ENCODE measurements at places on chromosomes 1 and 21.

DNA sequence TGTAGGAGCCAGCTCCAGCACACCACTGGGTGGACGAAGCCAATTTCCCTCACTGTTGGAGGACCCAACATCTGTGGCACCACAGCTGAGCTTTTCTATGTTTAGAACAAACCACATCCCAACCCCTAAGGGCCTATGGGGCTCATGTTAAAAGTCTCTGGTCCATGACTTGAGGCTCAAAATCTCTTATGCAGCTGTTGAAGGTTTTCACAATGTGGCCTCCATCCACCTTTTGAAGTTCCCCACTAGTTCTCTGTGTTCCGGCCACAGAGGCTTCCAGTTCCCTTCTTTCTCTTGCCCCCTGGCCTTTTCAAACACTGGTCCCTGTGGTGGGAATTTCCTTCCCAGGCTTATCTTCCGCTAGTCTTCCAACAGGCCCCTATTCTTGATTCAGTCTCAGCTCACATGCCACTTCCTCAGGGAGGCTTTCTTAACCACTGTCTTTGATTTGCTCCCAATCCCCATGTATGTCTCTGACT is 3.9 kb upstream of the IFNLR1 start:
- no peak for DNase-seq

- DNase-seq, result no peak
Measured at GRCh38 chr1:85976516-85977205, 179.9 kb downstream of the COL24A1 start.

DNA sequence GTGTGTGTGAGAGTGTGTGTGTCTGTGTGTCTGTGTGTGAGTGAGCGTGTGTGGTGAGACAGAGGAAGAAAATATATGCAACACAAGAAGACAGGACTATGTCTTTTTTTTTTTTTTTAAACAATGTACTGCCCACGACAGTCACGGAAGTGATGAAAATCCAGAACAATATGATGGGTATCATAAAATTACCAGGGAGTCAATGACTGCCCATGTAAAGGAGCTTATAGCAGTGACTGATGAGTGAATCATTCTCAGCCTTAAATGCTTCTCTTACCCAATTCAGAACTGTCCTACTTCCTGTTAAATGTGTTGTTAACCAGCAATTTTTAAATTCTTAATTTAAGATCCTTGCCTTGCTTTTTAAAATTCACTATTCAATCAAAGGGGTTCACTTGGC is 46.6 kb downstream of the RGS7 start:
- DNase-seq, result no peak

DNA sequence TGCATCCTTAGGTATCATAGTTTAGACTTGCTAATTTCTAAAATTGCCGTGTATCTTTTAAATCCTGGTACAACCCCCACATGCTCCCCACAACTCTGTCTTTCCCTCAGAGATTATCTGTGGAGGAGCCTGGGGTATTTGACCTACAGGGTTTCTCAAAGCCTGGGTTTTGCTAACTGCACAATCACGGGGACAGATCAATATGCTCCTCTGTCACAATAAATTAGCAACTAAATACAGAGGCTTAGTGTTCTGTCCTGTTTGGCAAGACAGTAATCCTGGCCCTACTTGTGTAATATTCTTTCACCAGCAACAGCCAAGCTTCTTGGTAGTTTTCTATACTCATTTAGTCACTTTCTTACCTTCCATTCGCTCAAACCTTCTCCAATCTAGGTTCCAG is 8.5 kb downstream of the ECHDC2 start:
- no peak for DNase-seq

GRCh38 chr1:107640207-107640606 is 324.8 kb downstream of the VAV3 start:
- DNase-seq, result no peak

All from stimulated activated CD4-positive, alpha-beta T cell treated with anti-CD3 and anti-CD28 coated beads, TNF-alpha, amount 100 ng/mL, for 1 hour (primary cell).